ENCODE measurements at places on chromosomes 13 and 19.
A peak's percentile ranks its signal among the peaks of the same experiment; 100 is the strongest.

DNA sequence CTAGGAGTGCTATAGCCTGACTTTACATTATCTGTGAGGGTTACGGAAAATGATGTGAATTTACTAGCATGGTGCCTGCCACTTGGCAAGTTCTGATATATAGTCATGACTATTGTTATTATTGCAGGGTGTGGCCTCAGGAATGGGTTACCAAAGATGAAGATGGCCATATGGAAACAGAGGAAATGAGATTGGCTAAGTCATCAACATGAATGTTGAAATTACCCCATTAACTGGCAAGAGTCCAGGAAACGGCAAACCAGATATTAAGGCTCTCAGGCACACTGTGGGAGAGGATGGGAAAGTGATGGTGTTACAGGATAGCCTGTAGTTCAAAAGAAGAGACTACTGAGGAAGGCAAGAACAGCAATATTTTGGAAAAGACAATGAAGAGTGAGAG lies 183.3 kb downstream of the KCNRG start:
- DNase-seq: no peak

DNA sequence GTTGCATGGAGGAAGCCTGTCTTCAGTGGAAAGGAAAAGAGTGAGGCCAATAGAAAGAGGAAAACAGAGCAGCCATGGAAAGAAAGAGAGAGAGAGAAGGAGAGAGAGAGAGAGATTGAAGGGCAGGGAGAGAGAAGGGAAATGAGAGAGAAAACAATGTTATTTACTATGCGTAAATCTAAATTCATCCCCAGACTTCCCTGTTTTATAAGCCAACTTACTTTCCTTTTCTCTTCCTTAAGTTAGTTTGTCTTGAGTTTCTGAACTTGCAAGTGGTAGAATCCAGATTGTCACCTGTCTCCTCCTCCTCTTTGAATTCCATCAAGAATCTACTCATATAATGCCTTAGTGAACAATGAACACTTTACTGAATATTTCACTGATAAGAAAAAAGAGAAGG lies 16.8 kb upstream of the RCBTB2 start:
- no peak for DNase-seq

DNA sequence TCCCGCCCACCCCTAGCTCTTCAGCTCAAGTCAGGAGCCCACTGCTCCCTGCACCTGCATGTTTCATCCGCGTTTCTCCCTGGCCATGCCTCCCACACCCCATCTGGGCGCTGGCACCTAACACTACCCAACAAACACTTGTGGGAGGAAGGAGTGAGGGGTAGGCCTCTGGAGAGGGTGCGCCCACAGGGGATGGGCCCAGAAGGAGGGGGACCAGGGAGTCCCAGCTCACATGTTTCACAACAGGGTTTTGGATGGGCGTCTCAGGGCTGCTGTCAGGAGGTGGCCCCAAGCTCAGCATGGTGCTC lies 12.1 kb upstream of the TMEM86B start:
- no peak for DNase-seq

GRCh38 chr19:33290956-33291622 lies 11.2 kb downstream of the CEBPA start:
- no peak for DNase-seq

- no peak for DNase-seq
These were observed 12.9 kb upstream of the CCDC169 start for GRCh38 chr13:36310417-36311108.

- no peak for DNase-seq
These were observed 149.2 kb downstream of the MYCBP2 start for GRCh38 chr13:77177646-77178045.

- no peak for DNase-seq
These were observed 33.8 kb downstream of the PEX11G start for GRCh38 chr19:7454998-7455397.

GRCh38 chr13:30339738-30340330 lies 32.5 kb upstream of the KATNAL1 start:
- no peak for DNase-seq

DNA sequence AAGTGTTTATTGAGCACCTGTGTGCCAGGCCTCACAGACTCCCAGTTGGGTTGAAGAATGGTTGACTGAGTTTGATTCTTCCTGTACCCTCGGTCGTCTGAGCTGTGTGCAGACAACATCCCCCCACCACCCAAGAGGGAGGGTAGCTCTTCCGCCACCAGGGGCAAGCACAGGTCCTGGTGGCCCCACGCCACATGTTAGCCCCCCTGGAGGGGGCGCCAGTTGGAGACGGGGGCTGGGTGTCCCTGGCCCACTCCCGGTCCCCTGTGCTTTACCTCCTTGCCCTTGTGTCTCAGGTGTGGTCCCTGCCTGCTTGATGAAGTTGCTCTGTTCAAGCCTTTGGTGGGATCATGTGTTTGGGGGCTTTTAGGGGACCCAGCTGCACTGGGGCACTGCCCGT lies 27.2 kb downstream of the COLGALT1 start:
- no peak for DNase-seq

DNA sequence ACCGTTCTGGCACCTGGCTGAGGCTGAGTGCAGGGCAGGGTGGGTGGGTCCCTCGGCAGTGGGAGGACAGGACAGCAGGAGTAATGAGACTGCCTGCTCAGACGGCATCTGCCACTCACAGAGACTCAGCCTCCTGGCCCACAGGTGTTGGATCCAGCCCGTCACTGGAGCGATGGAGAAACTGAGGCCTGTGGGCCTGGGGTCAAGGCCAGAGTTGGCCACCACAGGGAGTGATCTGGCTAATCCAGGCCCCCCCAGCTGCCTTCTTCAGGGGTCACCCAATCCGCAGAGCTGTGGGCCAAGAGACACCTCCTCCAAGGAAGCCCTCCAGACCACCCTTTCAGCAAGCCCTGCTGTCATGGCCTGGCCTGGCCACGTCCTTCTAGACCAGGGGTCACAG lies 103.7 kb upstream of the VSTM2B start:
- no peak for DNase-seq

- DNase-seq: no peak
These were observed 2.6 kb downstream of the SPRYD7 start for GRCh38 chr13:49933511-49933910.

DNA sequence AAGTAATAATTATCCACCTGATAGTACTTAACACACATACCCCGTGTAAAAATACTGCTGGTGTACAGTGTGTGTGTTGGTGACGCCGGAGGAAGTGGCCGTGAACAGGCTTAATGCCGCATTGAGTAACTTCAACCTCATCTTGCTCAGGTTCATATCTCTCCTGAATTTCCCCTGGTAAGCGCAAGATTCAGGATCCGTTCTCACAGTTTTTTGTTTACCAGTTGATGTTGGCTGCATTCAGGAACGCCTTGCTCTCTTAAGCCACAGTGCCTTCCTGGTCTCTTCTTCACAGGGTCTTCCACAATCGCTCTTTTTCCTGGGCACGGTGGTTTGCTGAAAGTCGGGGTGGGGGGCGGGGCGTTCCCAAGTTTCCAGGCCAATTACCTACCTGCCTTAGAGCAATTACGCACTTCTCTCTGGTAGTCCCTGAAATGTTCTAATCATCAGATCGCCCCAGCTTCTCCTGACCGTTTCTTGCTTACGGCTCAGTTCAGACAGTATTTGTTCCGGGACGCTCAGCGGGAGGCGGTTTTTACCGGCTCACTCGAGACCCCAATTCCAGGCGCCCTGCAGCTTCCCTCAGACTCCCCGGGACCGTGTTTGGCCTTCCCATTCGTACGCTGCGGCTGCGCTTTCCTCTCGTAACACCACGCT lies 706 bp upstream of the DNAJC3 start:
- peak; percentile 3 for DNase-seq

- no peak for DNase-seq
These were observed 6.0 kb downstream of the SSC5D start for GRCh38 chr19:55494172-55494761.

DNA sequence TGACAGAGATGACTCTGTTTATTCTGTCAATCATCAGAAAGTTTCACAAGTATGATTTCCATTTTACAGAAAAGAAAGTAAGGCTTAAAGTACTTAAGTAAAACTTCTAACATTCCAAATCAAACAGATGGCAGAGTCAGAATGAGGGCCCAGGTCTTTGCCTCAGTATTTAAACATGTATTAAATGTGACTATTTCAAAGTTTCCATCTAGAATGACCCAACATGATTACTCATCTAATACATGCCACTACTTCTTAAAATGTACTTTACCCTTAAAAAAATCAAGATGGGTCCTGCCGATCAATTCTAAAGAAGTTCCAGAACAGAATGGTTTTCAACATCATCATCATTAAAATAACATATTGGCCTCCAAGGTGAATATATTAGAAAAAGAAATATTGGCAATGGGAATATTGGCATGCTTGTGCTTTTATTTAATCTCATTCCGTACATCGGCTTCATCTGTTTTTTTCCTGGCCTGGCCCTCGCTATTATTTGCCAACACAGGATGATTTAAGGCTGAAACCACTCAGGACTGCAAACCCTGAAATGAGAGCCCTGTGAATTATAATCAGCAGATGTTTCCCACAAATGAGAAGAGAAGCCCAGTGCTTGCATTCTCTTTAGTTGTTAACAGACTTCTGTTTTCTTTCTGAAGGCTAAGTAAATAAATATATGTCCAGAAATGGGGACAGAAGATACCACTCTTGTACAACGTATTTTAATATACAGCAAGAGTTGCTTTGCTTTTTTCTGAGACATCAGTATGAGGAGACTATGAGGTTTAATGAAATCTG lies 340.0 kb downstream of the DNAJC15 start:
- DNase-seq: no peak

Measured in stimulated activated CD4-positive, alpha-beta T cell treated with anti-CD3 and anti-CD28 coated beads, TNF-alpha, amount 100 ng/mL, for 4 hours (primary cell).